ENCODE measurements at places on chromosomes 12 and 14. TPM values are rescaled to one million over a fixed set of nuclear protein-coding genes. Genes with fewer than 3 reads are reported as not detected.

The RPL6 gene
- total RNA-seq, result 1,534 TPM

The TAS2R9 gene
- total RNA-seq, result not detected

The DPPA3 gene
- total RNA-seq, result not detected

The CLMN gene
- total RNA-seq, result 1.5 TPM

The DAO gene
- total RNA-seq, result not detected

The TAS2R30 gene
- 3.6 TPM for total RNA-seq

The KRT73 gene
- total RNA-seq, result not detected

The LLPH gene
- 4.5 TPM for total RNA-seq

The CELA1 gene
- not detected for total RNA-seq

The PTPRR gene
- 0.58 TPM for total RNA-seq

The PARP11 gene
- 6.3 TPM for total RNA-seq

The KRT2 gene
- not detected for total RNA-seq

The TCL1B gene
- total RNA-seq, result not detected
